Activated CD4-positive, alpha-beta T cell treated with anti-CD3 and anti-CD28 coated beads, Interleukin-2, Interleukin-6, amounts not matched to agents 100 ng/mL and 50 ng/mL, durations not matched to agents 16 hours and 8 hours (primary cell): ENCODE measurements at places on chromosomes 2 and 18.

GRCh38 chr2:191112448-191112901, 38.3 kb downstream of the STAT4 start:
- peak; percentile 42 for DNase-seq

DNA sequence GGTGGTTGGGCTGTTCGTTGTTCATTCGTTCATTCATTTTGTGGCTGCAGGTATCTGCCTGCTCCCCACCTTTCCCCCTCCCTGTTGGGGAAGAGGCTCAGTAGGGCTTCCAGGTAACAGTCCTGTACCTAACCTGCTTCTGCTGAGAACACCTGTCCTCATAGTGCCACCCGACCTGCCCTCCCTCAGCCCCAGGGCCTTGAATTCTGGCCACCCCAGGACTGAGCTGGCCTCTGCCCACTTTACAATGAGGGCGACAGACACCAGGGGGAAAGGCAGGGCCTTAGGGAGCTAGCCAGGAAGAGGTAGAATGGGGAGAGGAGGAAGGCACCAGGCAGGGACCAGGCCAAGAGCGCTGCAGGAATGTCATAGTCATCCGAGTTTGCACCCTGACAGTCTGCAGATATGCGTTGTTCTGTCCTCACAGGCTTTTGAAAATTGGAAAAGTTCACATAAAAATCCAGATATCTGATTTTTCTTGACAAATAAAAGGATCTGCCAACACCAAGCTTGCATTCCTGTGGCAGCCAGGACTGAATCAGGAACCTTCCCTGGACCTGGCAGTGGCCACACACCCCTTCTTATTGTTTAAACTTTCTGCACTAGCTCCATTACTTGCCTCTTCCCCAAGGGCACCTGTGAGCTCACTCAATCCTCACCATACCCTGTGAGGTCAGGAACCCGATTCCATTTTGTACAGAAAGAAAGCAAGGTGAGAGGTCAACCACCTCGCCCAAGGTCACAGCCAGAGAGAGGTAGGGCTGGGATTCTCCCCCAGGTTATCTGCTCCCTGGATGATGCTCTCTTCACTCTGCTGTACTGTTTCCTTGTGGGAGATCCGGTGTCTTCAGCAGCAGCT, 35.3 kb upstream of the MRPL33 start:
- DNase-seq, result no peak

DNA sequence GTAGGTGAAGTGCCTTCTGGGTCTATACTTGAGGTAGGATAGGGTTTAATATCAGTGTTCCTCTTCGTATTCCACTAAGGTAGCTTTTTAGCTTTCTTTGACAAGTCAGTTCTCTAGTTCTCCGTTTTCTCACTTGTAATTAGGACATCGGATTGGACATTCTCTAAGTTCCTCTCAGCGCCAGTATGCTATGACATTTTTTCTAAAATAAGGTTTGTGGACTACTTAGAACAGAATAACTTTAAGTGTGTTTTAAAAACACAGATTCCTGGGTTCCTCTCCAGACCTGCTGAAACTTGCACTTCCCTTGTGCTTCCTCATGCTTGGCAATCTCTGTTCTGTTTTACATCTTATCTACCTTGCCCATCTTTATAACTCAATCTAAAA, 69.3 kb upstream of the YWHAQ start:
- no peak for DNase-seq

- DNase-seq, result peak; percentile 22
Observed at GRCh38 chr2:106115250-106115649, 78.9 kb downstream of the UXS1 start.

DNA sequence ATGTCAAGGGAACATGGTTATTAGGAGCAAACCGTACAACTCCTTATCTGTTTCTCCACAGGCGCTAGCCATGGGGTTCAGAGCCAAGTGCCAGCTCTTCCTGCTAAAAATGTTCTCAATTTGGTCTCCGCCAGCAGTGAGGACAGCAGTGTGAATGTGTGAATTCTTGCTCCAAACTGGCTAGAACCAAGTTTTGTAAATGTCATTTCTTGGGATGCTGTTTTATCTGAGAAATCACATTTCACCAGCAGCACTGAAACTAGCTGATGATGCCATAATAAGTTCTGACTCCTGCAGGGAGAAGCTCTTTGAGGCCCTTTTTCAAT, 140.6 kb upstream of the LGALSL start:
- DNase-seq, result no peak

GRCh38 chr2:176169181-176169580, 12.1 kb downstream of the HOXD3 start:
- no peak for DNase-seq

DNA sequence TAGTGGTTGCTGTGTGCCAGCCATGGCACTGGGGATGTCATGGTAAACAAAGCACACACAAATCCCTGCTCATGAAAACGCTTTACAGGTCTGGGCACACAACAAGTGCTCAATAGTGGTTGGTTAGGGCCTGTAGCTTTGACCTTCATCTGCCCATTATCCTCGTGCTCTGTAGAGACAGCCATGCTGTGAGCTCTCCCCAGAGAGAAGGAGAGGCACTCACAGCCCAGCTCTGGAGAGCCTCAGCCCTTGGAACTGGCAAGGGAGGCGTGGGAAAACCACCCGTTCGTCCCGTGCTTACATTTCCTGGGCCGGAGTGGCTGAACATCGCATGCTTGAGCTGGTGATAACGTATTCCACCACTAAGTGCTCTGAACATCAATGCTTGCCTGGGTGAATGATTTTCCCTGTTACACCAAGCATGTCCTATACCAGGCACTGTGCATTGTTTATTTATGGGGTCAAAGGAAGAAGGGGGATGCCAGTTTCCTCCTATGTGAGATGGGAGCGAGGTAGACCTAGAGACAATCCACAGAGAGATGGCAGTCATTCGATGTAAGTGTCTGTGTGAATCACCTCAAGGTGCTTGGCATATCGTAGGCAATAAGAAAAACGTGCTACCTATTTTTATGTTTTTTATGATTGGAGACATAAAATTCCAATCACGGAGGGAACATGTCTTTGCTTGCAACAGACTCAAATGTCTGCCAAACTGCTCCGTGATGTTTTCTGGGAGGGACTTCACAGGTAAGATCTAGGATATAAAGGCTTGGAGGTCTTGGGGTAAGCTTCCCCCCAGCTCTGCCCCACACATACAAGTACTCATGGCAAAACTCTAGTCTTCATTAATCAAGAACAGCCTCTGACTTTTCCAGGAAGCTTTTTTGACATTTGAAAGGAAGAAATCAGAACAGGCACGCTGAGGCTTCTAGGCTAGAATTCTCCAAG, 75.5 kb downstream of the DDX1 start:
- DNase-seq, result no peak

- DNase-seq, result no peak
Observed at GRCh38 chr18:3029215-3029952, 16.4 kb upstream of the LPIN2 start.

- DNase-seq, result peak; percentile 60
Observed at GRCh38 chr2:27191070-27191829, 20.6 kb upstream of the ATRAID start.

DNA sequence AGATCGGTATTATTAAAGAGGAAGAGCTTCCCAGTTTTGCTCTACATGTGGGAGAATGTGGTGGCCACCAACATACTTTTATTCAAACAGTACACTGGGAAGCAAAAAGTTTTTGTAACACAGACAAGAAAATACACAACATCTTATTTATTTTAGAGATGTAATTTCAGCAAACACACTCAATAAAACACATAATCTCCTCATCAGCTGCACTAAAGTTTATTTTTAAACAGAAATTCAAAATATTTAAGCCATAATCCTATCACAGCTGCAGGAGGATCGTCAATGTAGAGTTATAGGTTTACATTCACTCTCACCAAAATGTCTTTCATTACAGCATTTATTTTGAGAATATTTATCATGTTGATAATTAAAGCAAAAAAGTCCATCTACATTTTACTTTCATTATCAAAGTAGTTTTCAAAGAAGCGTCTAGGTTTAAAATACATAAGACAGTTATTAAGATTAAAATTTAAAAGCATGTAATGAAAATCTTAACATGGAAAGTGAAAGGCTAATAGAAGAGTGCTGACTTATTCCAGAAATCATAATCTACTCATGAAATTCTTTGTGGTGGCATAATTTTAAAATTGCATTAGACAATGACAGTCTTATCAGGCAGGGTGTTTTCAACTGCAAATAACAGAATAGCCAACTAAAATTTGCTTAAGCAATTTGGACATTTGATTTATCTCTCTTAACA, 61.0 kb downstream of the ANKRD44 start:
- no peak for DNase-seq

DNA sequence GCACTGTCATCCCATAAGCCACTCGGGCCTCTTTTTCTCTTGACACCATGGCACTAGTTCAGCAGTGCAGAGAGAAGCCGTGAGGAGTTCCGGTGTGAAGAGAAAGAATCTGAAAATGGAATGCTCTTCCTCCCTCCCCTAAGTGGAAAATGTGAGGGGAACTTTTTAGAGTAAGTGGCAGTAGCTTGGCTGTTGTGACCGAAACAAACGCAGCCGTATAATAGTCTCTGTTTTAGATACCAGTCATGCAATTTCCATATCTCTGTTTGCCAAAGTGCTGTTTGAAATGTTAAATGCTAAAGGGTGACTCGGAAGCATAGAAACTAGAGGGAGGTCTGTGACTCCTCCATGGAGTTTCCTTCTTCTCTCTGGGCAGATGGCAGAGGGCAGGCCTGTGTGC, 122.9 kb downstream of the MTCL1 start:
- DNase-seq, result no peak

DNA sequence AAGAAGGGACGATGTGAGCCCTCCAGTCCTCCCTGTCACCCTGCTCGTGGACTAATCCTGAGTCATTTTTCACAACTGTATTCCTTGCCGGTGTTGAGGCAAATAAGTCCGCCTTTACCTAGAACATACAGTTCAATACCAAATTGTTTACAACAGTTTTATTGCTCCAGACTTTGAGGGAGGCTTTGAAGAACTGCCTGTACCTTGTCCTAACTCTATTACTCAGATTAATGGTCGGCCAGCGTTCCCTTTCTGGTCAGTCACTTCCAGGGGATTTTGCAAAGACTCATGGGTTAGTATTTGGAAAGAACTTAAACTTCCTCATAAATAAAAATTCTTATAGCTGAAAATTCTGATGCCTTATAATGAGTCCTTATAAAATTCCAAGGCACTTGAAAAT, 85.1 kb upstream of the ZNF532 start:
- DNase-seq, result no peak

- DNase-seq, result no peak
Observed at GRCh38 chr18:58852629-58853028, 12.0 kb upstream of the ZNF532 start.

GRCh38 chr2:22136446-22136845, 1012.7 kb downstream of the TDRD15 start:
- DNase-seq, result no peak

DNA sequence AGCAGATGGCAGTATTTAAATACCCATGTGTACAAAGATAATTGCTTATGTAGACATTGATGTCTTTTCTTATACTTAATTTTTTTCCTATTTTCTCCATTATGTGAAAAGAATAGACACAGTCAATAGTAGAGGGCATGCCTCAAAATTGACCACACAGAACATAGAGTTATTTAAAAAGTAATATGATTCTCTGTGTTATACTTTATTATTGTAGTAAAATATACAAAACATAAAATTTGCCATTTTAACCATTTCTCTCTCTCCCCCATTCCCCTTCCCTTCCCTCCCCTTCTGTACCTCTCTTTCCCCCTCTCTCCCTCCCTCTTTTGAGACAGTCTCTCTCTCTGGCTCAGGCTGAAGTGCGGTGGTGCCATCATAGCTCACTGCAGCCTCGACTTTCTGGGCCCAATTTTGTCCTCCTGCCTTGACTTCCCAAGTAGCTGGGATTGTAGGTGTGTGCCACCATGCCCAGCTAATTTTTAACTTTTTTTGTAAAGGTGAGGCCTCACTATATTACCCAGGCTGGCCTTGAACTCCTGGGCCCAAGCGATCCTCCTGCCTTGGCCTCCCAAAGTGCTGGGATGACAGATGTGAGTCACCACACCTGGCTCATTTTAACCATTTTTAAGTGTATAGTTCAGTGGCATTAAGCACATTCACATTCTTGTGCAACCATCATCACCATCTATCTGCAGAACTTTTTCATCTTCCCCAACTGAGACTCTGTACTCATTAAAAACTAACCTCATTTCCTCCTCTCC, 179.7 kb downstream of the MCFD2 start:
- no peak for DNase-seq

- no peak for DNase-seq
Observed at GRCh38 chr2:226185616-226186211, 613.9 kb downstream of the IRS1 start.

GRCh38 chr2:69741229-69741574, 732 bp upstream of the ANXA4 start:
- DNase-seq, result peak; percentile 47

- DNase-seq, result no peak
Observed at GRCh38 chr2:72475246-72475645, 327.6 kb upstream of the CYP26B1 start.

DNA sequence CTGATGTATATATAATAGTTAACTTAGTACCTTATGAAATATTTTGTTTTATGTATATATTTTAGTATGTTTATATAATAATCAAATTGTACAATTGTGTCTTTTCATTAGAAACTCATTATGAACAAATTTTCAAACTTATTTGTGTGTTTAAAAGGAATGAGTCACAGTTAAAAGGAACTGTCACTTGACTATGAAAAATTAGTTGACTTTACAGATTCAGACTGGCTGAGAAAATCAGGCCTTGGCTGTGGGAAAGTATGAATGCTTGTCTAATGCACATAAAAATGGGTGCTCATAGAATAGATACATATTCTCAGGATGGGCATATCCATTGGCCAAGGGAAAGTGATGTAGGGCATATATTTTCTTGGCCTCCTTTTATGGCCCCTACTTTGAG, 576.8 kb downstream of the SATB2 start:
- no peak for DNase-seq

DNA sequence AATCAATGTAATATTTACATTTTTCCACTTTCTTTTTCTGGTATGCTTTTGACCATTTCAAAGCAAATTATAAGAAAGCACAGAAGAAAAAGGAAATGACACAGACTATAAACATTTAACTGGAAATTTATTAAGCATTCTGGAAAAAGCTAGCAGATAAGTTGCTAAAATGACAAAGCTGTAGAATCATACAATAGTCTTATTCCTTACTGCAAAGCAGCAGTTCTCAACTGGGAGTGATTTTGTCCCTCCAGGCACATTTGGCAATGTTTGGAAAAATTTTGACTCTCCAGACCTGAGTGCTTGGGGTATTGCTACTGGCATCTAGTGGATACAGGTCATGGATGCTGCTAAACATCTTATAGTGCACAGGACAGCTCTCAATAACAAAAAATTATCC, 75.1 kb downstream of the MBD5 start:
- DNase-seq, result no peak

GRCh38 chr18:78154444-78154843, 825.2 kb upstream of the SALL3 start:
- no peak for DNase-seq

GRCh38 chr2:96106991-96107707, 9.2 kb downstream of the ADRA2B start:
- no peak for DNase-seq
